ENCODE measurements at places on chromosomes 2 and 18. TPM values are rescaled to one million over a fixed set of nuclear protein-coding genes. Genes with fewer than 3 reads are reported as not detected.

Gene UGT1A3
- 0.37 TPM for total RNA-seq

Gene SLC38A11
- total RNA-seq, result not detected

Gene PLEKHM3
- 15.0 TPM for total RNA-seq

Gene LIMS3
- total RNA-seq, result 3.4 TPM

Gene ALPI
- total RNA-seq, result not detected

Gene SULT6B1
- total RNA-seq, result not detected

- no peak for DNase-seq
Observed at GRCh38 chr18:36624451-36625167, 204.2 kb downstream of the TPGS2 start.

GRCh38 chr2:27717070-27717795 lies 53.5 kb downstream of the SLC4A1AP start:
- DNase-seq, result peak; percentile 95

DNA sequence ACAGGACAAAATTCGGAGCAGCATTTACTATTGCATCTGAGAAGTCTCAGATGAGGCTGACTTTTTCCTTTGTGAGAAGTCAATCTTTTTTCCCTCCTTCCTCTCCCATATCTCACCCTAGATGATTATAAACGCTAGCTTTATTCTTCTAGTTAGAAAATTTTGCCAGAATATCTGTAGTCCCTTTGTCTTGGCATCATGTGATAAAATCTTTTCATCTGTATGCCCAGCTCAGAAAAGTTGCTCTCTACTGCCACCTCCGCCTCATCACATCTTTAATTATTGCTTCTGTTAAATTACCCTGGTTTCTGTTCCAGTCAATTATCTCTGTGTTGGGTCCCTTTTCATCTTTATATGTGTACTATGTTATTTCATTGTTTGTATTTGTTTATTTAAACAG lies 210.8 kb upstream of the SLC35G4 start:
- no peak for DNase-seq

DNA sequence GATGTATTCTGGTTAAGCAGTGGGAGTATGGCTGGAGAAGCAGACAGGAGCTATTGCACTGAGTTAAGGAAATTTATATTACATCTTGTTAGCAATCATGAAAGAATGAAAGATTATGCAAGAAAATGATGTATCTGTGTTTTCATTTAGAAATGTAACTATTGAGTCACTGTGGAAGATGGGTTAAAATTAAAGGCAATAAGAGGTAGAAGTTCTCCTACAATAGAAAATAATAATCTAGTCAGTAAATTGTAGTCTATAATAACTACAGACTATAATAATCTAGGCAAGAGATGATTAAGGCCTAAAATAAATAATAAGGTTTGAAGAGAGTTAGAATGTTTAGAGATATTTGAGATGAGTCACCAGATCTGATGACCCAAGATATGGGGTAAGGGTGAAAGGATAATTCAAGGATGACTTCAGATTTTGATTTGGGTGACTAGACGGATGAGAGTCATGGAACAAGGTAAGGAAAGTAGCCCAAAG lies 371.9 kb upstream of the KCNH7 start:
- peak; percentile 74 for DNase-seq

- DNase-seq, result peak; percentile 36
Observed at GRCh38 chr2:190637281-190637734, 11.6 kb upstream of the NAB1 start.

- DNase-seq, result no peak
Observed at GRCh38 chr2:120979398-120979797, 243.7 kb downstream of the GLI2 start.

- DNase-seq, result no peak
Observed at GRCh38 chr2:71926089-71926447, 221.6 kb downstream of the CYP26B1 start.
